Activated CD4-positive, alpha-beta T cell treated with anti-CD3 and anti-CD28 coated beads for 24 hours (primary cell): ENCODE measurements at places on chromosomes 6 and 20.

DNA sequence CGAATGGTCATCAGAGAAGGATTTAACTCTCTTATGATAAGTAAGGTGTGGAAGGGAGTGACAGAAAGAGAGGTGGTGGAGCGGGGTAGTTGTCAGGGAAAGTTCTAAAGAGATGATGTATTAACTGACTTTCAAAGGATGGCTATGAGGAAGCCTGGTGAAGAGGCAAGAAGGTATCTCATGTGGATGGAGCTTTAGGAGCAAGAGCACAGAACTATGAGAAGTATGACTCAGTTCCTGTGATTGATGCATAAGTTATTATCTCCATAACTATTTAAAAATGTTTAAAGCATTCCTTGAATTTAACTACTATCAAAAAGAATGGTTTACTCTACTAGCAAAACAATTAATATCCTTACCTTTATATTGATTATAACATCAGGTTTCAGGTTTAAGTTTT is 28.8 kb downstream of the AK9 start:
- no peak for DNase-seq

- DNase-seq: no peak
These were observed 408.6 kb downstream of the RNF144B start for GRCh38 chr6:18795726-18796125.

- DNase-seq: no peak
These were observed 18.4 kb downstream of the TRAM2 start for GRCh38 chr6:52558266-52559000.

DNA sequence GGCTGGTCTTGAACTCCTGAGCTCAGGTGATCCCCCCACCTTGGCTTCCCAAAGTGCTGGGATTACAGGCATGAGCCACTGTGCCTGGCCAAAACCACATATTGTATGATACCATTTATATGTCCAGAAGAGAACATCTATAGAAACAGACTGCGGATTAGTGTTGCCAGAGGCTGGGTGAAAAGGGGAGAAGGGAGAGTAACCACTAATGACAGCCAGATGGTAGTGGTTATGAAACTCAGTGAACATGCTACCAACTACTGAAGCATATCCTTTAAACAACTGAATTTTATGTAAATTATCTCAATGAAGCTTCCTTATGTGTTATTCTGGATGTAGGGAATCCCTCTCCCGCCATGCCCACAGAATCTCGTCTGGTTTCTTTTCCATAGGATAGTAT is 15.7 kb downstream of the SLC23A2 start:
- no peak for DNase-seq

- DNase-seq: no peak
These were observed 102.6 kb upstream of the MLN start for GRCh38 chr6:33906439-33906838.

DNA sequence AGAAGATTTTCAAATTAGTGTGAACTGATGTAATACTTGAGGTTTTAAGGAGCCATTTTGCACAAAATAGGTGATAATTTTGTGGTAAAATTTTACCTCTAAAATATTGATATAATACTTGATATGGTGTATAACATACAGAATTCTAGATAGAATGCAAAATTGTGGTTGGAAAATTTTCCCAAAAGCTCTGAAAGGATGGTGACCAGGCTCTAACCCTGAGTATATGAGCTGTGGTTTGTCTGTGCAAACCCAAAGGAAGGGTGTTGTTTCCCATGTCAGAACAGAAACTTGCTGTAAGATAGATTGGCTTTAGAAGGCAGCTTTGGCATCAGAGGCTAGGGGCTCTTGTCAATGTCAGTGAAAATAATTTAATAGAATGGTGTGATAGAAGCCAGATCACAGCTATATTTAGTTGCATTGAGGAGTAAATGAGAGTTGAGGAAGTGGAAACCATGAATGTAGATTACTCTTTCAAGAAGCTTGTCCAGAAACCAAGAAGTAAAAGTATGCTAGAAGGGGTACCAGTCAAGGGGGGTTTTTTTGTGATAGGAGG is 257.7 kb downstream of the FARS2 start:
- no peak for DNase-seq

DNA sequence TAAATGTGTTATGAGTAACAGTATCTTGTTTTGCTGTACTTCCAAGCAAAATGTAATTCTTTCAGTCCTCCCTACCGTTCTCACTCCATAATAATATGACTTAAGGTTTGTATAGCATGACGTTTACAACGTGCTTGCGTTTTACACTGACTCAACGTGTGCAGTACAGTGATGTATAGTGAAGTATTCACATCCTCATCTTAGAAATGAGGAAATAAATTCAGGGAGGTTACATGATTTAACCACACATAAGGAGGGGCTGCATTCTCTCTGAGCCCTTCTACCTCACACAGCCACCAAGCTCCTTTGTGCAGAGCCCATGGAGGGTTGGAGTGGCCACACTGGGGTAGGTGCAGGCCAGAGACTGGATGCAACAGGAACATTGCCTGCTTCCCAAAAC is 164.5 kb downstream of the MTHFD1L start:
- DNase-seq: no peak

DNA sequence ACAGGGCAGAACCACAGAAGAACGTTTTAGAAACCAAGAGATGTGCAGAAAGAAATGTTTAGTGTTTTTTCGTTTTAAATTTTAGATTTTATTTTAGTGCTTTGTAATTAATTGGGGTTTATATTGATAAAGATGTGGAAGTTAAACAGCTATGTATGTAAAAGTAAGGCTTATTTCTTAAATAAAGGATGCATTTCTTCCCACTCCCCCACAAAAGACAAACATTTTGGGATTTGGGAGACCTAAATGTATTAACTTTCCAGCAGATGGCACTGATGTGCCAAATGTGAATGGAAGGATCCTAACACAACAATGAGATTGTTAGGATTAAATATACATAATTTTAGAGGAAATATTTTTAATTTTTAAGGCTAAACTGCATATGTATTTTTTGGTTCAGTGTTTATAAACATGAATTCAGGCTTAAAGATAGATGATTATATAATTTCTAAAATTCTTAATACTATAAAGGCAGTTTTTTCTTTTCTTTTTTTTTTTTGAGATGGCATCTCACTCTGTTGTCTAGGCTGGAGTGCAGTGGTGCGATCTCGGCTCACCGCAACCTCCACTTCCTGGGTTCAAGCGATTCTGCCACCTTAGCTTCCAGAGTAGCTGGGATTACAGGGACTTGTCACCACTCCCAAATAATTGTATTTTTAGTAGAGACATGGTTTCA is 12.0 kb downstream of the PFDN4 start:
- no peak for DNase-seq

DNA sequence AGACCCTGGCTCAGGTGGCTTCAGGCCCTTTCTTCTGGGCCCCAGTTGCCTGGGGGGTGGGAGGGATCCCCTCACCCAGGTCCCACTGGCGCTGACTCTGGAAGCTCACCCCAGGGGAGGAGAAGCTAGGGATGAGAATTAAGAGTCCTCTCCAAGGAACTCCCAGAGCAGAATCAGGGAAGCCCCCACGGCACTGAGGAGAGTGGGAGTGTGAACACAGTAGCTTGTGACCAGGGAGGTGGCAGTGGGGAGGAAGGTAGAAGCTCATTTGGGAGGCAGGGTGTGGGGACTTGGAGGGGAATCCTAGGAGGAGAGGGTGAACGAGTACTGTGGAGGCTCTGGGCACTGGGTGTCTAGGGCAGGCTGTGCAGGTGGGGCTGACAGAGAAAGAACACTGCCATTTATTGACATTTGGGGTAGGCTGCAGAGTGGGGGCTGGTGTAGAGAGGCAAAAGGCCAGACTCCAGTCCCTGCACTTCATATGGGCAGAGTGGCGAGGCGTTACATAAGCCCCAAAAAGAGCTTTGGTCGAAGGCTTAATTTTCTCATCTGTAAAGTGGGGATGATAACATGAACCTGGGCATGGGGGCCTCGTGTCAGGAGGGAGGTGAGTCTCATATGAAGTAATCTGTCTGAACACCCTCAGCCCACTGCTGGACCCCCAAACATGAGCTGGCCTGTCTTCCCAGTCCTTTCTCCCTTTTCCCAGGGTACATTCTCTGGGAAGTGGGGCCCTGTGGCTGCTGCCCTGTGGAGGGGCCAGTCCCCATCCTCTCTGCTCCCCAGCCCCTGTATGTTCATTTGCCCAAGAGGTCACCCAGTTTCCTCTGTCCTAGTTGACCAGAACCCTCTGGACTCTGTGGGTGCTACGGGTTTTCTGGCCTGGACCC is 80.5 kb downstream of the VEGFA start:
- no peak for DNase-seq

GRCh38 chr20:18187020-18187419 is 49.4 kb downstream of the KAT14 start:
- DNase-seq: no peak

DNA sequence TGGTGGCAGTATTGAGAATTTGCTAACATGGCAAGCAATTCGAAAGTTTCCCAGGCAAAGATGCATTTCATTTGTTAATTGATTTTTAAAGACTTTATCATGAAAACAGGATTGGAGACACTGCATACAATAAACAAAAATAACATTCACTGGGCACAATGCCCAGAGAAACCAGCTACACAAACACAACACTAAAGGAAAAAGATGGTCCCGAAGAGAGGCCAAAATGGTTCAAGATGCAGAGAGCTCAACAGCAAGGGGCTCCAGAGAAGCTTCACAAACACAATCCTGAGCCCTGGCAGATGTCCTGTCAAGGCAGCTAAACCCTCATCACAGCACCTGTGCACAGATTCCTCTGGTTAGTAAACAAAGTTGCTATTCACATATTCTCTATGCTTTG is 79.3 kb downstream of the INSM1 start:
- no peak for DNase-seq

- no peak for DNase-seq
These were observed 82.9 kb upstream of the FOXP4 start for GRCh38 chr6:41463062-41463930.

DNA sequence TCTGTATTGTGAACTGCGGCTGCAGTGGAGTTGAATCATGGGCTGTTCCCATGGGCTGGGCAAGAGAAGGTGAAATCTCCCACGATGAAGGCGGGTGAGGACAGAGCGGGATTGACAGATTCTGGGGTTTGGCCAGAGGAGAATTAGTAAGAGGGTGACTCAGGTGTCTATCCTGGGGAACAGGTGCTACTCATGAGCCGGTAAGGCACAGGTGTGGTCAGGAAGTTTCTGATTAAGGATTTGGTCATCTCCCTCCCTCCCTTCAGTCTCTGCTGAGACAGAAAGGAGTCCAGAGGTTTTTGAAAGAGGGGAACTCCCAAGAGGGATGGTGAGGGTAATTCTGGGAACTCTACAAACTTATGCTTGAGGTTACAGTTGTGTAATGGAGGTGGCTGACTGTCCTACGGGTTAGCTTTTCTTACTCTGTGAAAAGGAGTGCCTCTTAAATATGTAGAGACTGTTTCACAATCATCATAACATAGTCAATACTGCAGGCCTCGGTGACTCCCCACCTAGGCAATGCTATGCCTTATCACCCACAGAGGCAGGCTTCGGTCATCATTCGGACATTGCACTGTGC is 31.5 kb downstream of the SERPINB1 start:
- DNase-seq: no peak

GRCh38 chr6:91167846-91168245 is 581.0 kb upstream of the MAP3K7 start:
- DNase-seq: no peak

- no peak for DNase-seq
These were observed 244.7 kb upstream of the BTBD3 start for GRCh38 chr20:11672959-11673358.

- DNase-seq: no peak
These were observed 6.8 kb upstream of the MRAP2 start for GRCh38 chr6:84026721-84027164.

GRCh38 chr20:64077094-64077493 is 2.2 kb downstream of the RGS19 start:
- no peak for DNase-seq

DNA sequence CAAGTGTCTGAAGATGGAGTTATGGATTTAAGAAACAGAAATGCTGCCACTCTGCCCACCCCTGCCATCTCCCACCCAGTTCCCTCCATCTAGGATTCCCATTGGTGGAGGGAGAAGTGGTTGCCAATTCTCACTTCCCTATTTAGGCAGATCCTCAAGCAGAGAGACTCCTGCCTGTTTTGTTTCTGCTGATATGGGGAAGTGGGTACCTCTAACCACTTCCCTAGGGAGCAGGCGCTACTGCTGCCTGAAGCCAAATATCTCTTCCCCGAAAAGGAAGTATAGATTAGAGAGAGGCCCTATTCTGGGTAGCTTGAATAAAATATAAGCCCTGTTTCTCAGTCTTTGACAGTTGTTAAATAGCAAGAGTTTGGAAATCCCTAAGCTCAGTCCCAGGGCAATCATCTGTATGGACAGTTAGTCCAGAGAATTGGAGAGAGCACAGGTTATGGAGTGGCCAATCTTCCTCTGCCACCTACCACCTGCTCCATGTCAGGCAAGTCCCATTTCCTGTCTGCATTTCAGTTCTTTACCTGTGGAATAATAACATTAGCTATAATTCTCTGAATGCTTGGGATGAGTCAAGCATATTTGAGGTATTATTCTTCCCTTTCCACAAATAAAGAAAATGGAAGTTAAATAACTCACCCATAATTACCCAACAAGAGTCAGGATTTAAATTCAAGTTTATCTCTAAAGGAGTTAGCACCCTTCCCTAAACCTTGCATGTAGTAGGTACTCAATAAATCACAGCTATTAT is 2.6 kb upstream of the ADGB start:
- no peak for DNase-seq

DNA sequence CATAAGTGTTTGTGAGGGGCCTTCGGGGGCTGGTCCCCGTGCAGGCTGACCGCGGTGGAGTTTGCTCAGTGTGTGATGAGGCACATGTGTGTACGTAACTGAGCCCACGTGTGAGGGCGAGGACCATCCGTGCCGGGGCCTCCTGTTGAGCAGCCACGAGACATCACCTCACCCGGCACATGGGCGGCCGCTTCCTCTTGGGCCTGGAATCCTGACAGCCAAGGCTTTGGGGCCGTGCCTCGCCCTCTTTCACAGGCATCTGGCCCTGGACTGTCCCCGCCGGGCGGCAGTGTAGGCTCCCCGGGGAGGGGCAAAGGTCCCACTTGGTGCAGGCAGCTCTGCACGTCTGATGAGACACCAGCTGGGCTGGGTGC is 202.3 kb downstream of the DLL1 start:
- DNase-seq: no peak

- no peak for DNase-seq
These were observed 4.4 kb upstream of the KCNS1 start for GRCh38 chr20:45105317-45105716.

DNA sequence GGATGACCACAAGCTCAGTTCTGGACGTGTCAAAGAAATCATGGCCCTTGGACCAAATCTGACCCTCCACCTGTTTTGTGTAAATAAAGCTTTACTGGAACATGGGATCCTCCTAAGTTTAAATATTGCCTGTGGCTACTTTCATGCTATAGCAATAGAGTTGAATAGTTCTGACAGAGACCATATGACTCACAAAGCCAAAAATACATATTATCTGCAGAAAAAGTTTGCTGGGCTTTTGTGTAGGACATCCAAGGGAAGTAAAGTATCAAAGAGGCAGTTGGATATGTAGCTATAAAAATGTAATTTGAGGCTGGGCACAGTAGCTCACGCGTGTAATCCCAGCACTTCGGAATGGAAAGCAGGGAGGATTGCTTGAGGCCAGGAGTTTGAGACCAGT is 78.9 kb downstream of the TOX2 start:
- no peak for DNase-seq
